Stimulated activated CD4-positive, alpha-beta T cell treated with anti-CD3 and anti-CD28 coated beads, Interleukin-12 subunit alpha, Interleukin-12 subunit beta, amount 100 ng/mL, for 4 hours (primary cell): ENCODE measurements at places on chromosomes 6 and 20.

DNA sequence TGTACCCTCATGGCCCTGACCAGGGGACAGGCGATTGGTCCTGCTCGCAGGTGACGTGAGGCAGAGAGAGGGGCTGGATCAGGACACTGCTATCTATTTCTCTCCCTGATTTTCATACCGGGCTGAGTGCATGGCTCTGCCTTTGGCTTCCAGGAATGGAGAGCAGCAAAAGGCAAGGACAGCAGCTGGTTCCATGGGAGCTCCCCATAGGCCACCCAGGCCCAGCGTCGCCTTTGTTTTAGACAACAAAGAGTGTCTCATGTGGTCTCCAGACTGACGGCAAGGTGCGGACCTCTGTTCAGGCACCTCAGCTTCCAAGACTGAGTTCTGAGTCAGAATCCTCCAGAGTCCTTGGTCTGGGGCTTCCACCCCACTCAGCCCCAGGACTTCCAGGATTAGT is 123.1 kb downstream of the VEGFA start:
- no peak for DNase-seq

GRCh38 chr6:26367114-26367513 is 2.1 kb downstream of the BTN3A2 start:
- DNase-seq, result no peak

DNA sequence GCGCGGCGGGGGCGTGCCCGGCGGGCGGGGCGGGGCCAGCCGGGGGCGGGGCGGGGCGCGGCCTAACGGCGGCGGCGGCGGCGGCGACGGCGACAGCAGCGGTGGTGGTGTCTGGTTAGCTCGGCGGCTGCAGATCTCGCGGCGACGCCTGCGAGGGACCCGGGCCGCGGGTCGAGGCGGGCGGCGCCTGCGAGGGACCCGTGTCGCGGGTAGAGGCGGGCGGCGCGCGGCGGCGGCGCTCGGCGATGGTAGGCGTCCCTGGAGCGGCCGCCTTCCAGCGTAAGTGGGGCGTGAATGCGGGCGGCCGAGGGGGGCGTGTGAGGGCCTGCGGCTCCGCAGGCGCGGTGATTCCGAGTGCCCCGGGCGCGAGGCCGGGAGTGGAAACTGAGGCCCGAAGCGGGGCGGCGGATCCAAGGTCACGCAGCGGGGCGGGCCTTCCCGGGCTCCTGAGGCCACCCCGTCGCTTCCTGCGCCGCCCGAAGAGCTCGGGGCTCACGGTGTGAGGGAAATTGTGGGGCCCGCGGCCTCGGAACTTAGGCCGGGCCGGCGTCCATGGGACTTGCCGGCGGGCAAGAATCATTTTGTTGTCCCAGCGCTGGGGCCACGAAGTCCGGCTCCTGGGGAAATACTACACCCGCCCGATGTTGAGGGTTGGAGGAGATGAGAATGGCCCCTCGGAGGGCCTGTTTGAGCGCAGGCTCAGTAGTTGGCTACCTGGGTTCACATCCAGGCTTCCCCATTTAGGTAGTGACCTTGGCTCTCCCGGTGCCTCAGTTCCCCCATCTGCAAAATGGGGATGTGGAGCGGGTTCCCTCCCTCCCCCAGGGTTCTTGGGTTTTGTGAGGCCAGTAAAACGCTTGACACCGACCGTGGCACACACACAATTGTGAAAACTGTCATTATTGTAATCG is at the start of gene CBFA2T2:
Gene CBFA2T2, plus strand, starts transcription at position 74 of the 911 bp plus-strand sequence. Its CDS starts 172 bp downstream, at position 246.
- DNase-seq, result no peak

GRCh38 chr6:36963451-36964290 is 9.1 kb downstream of the PI16 start:
- DNase-seq, result no peak

GRCh38 chr6:28371280-28371679 is 21.5 kb downstream of the ZKSCAN3 start:
- DNase-seq, result no peak

GRCh38 chr20:17641520-17641964 is 40.5 kb downstream of the RRBP1 start:
- DNase-seq, result no peak

DNA sequence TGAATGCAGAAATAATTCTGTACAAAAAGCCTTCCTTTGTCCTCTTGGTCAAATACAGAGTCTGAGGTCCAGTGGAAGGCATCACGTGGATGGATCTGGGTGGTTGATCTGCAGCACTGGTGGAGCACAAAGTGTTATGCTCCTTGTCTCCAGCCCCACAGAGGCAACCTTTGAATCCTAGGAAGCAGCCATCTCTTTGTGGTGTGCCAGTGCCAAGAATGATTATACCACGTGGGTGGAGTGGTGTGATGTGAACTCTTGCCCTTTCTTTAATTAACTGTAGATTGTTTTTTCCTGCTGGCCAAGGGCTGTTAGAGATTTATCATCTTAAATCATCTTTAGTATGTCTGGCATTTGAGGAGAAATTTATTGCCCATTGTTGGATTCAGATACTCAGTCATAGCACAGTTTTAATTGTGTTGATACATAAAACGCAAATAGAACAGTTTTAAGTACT is 31.1 kb downstream of the NCOA7 start:
- DNase-seq, result no peak

DNA sequence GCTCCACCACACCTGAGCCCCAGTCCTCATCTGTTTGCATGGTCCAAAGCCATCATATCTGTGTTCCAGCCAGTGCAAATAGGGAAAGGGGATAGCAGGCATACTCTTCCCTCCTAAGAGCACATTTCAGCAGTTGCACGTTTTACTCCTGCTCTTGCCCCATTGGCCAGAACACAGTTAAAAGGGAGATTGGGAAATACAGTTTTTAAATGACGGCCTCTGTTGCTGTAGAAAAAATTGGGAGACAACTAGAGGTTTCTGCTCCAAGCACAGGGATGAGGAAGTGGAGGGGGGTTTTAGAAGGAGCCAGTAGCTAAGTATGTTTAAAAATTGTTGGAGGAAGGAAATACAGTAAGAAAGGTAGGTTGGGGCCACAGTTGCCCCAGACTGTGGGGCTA is 14.6 kb upstream of the STK35 start:
- no peak for DNase-seq
